ENCODE measurements at places on chromosomes 5 and 9.

DNA sequence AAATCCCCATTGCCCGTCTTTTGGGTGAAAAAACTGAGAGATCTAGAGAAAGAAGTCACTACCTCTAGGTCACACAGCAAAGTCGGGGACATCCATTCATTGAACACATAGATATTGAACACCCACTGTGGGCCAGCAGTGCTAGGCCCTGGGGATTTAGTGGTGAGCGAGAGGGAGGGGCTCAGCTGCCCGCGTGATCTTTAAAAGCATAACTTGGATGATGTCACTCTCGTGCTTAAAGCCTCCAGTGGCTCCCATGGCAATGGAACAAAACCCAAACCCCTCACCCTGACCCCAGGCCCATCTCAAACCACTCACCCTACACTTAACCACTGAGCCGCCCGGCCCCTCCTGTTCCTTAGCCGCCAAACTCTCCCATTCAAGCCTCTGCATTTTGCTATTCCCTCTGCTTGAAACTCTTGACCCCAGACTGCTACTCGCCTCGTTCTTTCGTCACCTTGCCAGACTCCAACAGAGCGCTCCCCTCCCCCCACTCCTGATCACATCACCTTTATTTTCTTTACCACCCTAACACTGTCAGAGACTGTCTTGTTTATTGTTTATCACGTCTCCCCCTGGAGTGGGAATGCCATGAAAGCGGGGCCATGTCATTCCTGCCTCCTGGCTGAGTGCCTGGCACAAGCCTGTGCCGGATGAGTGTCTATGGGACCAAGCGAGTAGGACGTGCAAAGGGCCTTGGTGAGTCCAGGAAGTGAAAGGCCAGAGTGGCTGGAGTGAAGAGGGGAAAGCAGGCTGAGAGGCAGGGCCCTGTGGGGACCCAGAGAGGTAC is 710 bp upstream of the PIP5KL1 start:
- no peak for DNase-seq

DNA sequence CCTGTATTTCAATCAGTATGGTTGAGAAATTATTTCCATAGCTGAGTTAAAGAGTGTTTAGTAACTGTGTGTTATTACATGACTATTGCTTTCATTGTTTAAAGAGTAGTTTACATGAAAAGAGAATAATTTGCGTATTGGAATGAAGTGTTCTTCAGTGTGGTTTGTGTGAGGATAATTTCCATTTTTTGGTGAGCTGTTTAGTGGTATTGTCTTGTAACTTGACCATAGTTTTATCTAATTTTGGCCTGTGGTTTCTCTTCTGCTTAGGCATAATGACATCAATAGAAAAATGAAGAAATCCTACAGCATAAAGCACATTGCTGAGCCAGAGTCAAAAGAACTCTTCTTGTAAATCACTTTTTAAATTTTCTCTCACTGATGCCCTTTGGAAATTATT is 151.2 kb downstream of the SNCAIP start:
- no peak for DNase-seq

- DNase-seq = no peak
Measured at GRCh38 chr5:68169903-68170302, 45.7 kb upstream of the PIK3R1 start.

- DNase-seq = no peak
Measured at GRCh38 chr5:78929833-78930232, 55.3 kb downstream of the ARSB start.

- DNase-seq = no peak
Measured at GRCh38 chr9:112380825-112381221, 915 bp downstream of the HSDL2 start.

- no peak for DNase-seq
Measured at GRCh38 chr5:97165726-97166125, 17.3 kb downstream of the RIOK2 start.

DNA sequence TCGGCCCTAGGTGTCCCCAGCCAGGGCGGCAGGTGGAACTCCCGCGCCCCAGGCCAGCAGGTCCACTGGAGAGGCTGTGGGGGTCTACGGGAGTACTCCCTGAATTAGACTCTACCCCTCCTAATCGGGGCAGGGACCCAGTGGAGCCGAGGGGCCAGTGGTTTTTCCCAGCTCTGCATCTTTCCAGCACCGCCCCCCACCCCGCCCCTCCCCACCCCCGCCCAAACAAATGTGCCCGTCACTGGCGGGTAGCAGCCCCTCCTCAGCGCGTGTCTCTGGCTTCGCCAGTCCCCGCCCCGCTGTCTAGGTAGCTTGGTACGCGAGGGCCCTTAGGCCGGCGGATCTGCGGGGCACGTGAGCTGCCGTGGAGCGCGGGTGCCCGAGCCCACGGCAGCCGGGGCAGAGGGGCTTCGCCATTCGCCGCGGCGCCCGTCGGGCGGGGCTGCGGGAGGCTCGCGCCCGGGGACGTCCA is 7.0 kb downstream of the UNC5A start:
- no peak for DNase-seq

GRCh38 chr5:123209502-123210027 is 120.5 kb downstream of the PRDM6 start:
- no peak for DNase-seq

DNA sequence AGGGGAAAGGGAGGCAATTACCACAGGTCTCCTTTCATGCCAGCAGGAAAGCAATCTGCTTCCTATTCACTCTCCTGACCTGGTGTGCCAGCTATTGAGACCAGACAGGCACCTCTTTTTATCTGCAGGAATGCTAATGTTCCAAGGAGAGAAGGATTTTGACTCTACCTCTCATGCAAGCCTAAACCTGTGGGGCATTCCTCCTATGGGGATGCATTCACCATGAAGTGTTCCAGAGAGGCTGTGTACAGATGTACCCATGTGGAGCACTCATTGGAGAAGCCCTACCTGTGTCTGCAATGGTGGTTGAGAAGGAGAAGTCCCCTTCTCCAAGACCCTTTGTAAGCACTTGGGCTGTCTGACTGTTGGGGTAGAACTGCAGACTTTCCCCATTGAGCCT is 45.4 kb upstream of the EDIL3 start:
- no peak for DNase-seq

GRCh38 chr5:65928860-65929259 is 2.5 kb downstream of the ERBIN start:
- DNase-seq = no peak

GRCh38 chr9:91032121-91032531 is 230.5 kb downstream of the SYK start:
- DNase-seq = no peak

DNA sequence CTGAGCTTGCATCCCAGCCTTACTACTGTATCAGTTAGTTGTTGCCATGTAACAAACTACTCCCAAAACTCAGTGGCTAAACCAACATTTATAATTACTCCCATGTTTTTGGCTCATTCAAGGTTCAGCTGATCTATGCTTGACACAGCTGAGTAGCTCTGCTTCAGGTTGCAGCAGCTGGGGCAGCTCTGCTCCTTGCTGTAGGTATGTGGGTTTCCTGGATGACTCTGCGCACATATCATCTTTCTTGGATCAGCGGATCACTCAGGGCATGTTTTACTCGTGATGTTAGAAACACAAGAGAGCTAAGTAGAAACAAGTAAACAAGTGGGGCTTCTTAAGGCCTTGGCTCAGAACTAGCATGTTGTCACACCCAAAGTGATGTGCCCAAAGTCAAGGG is 15.1 kb downstream of the TEK start:
- DNase-seq = no peak

- no peak for DNase-seq
Measured at GRCh38 chr5:143159031-143159430, 244.5 kb downstream of the NR3C1 start.

DNA sequence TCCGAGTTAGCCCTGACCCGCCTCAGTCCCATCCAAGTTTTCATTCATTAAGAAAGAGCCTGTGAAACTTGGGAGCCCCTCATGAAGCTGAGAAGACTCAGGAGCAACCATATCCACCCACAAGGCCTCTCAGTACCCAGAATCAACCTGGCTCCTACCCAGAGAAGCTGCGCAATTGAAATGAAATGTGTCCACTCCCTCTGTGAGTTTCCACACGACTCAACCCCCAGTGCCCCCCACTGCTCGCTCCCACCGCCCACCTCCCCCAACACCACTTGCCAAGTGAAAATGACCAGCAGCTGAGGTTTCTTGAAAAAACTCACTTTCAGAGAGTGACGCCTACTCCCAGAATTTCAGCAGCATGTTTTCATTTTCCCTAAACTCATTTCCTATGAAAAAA is 104.6 kb downstream of the CDK5RAP2 start:
- no peak for DNase-seq

DNA sequence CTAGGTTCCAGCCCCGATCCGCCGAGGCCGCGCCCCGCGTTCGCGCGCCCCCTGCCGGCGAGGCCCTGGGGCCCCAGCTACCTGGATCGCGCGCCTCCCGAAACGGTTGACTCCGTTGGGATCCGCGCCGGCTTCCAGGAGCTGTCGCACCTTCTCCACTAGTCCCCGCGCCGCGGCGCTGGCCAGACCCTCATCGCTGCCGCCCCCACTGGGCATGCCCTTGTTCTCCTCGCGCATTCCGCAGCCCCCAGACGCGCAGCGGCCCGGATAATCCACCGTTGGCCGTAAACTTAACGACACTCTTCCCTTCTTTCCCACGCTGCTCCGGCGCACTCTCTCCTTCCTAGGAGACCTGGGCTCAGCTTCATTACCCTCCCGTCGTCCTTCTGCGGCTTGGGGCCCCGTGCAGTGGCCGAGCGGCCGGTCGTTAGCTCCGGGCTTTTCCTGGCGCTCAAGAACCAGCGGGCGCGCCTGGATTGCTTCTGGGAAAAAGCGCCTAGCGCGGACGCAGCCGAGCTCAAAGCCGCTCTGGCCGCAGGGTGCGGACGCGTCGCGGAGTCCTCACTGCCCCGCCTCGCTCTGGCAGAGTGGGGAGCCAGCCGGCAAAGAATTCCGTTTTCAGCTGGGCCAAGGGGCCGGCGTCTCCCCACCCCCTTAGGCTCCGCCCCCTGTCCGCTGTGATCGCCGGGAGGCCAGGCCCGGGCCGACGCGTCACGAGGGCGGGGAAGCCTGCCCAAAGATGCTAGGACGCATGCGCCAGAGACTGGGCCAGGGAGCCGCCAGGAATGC is at the start of gene CDKN2B:
CDKN2B (minus strand) TSS at position 589 of the 789 bp plus-strand sequence; CDS start at position 237, 352 bp downstream.
- peak; percentile 87 for DNase-seq

DNA sequence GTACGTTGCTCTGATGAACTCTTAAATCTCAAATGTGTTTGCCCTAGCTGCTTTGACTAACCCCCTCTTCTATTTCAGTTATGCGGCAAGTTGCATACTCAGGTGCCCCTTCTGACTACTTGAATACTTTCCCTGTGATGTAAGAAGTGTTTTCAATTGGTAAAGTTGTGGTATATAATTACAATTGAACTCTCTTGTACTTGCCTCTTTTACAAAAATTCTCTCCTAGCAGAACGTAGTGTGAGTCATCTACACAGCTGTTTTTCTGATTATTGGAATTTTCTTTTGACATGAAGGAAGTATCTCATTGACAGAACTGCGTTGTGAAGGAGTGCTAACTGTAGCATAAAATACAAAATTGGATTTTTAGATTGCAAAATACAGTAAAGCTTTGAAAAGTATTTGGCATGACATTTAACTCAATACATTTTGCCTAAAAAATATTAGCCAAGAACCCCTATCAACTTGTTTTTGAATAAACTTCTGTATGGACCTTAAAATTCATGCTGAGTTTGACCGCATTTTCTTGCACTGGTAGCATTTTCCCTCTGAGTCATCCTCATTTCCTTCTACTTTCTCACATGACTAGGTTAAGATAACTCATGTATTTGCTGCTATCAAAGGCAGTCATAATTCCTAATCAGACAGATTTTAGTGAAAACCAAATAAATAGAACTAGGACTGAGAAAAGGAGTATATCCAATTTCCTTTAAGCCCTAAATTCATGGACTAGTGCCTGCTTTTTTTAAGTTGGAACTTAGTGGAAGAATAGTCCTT is 6.3 kb downstream of the CRHBP start:
- no peak for DNase-seq

DNA sequence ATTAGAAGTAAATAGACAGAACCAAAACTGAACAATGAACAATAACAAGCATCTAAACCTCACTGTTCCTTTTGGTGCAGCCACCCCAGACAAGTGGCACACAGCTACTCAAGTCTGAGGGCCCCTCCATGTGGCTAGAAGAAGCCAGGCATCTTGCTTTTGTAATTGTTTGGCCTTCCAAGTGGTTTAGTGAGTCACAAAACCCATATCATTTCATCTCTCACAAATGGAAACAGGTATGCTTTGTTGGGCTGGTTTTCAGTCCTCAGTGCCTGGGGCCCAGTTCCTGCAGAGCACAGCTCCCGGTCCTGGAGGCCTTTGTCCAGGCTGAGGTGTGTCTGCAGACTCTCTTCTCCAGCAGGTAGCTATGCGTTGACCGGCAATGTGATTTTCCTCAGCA is 16.7 kb downstream of the PRLR start:
- no peak for DNase-seq

GRCh38 chr5:55933377-55934114 is 61.2 kb downstream of the IL6ST start:
- no peak for DNase-seq

- no peak for DNase-seq
Measured at GRCh38 chr5:73960023-73960422, 334.0 kb downstream of the ARHGEF28 start.

GRCh38 chr9:137514691-137515337 is 35.4 kb downstream of the PNPLA7 start:
- DNase-seq = no peak

DNA sequence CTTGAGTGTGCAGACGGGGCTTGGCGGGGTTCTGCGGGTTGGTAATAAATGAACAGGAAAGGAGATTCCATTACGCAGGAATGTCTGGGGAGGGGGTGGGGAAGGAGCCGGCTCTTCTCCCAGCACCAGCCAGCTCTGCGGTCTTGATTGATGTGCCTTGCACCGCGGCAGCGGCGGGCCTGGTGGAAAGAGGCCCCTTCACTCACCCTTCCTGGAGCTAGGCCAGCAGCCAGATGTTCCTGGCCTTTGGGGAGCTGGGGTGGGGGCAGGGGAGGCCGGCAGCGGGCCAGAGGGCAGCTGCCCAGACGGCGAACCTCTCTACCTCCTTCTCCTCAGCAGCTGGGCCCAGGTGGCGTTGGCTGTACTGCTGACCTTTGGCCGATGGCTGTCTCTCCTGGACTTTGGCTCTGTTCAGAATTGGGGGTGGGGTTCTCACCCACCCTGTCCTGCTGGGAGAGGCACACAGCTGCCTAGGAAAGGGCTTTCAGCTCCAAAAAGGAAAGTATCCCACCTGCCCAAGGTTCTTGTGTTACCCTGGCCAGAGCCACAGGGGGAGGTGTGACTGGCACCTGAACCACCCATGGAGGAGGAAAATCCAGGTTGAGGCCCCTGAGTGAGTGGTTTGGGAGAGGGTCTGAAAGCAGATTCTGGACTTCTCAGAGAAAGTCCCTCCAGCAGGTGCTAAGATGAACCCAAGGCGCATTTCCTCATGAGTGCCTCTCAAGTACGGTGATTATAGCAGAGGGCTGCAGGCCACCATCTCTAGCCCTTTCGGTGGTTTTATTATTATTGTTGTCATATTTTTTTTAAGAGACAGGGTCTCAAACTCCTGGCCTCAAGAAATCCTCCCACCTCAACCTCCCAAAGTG is 58.0 kb upstream of the SYNPO start:
- DNase-seq = no peak

- DNase-seq = no peak
Measured at GRCh38 chr9:106868565-106868964, 5.6 kb downstream of the ZNF462 start.

GRCh38 chr5:142803428-142804125 is 33.4 kb downstream of the ARHGAP26 start:
- DNase-seq = no peak
